ENCODE measurements at places on chromosomes 4 and X.
A peak's percentile ranks its signal among the peaks of the same experiment; 100 is the strongest.

- DNase-seq, result no peak
These were observed 294.7 kb upstream of the CT83 start for GRCh38 chrX:116757491-116757890.

- no peak for DNase-seq
These were observed 220.6 kb upstream of the WDFY3 start for GRCh38 chr4:85187106-85187505.

DNA sequence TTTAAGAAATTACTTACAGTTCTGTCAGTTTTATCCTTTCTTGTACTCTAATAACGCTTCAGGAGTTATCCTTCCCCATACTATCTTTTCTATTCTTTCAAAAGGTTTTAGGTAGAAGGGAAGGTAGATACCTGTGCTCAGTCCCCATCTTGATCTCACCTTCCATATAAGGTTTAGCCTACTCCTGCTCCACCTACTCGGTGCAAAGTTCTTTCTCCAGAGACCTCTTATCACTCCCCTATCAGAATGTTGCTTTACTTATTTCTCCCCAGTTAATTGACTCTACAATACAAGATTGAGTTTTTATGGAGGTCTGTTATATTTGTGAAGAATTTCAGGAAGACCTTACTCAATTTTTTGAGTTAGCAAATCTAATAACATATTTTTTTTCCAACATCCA is 33.9 kb downstream of the SPRY1 start:
- no peak for DNase-seq

- DNase-seq, result no peak
These were observed 142.9 kb downstream of the ANAPC10 start for GRCh38 chr4:144955104-144955503.

DNA sequence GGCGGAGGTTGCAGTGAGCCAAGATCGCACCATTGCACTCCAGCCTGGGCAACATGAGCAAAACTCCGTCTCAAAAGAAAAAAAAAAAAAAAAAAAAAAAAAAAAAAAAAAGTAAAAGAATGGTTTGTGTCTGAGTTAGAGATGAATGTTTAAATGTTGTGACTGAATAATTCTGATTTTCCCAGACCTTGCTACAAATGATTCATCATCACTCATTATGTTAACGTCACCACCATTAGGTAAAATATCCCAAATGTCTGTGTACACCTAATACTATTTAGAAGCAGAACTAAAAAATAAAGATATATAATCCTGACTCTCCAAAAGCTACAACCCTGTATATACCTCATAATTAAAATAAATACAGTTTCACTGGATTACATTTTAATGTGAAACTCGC is 70.8 kb downstream of the HHIP start:
- DNase-seq, result no peak

DNA sequence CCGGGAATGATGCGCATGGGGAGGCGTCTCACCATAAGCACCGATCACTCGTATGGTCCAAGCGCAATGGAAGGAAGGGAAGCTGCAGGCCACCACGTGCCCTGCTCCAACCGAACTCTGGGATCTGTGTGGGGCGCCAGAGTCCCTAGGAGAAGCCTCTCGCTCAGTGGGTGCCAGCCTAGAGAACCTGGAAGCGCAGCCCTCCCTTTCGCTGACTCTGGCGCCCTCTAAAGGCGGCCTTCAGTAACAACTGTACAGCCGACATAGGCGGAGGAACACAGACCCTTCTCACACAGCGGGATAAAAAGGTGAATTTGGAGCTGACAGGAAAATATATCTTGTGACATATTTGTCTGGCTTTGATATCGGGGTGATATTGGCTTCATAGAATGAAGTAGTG is 76.0 kb downstream of the INTS6L start:
- peak; percentile 5 for DNase-seq

DNA sequence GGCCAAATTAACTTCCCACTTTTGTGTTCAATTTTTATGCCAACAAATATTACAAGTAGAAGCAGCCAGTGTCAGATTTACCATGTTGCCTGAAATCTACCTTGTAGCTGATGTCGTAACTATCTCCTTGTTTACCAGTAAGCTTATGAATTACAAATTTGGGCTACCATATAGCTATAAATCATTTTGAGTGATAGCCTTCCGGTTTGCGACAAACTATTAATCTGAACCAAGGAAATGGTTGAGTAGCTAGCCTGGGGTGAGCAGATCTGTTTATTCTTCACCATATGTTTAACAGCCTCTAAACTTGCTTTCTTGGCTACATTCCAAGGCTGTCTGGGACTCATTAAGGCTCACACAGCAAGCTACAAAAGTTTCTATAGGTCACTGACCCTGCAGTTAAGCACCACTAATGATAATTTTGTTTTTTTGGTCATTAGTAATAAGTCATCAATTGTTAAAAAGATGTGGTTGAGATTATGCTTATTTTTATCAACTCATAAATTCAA is 218.7 kb upstream of the SPOCK3 start:
- no peak for DNase-seq

DNA sequence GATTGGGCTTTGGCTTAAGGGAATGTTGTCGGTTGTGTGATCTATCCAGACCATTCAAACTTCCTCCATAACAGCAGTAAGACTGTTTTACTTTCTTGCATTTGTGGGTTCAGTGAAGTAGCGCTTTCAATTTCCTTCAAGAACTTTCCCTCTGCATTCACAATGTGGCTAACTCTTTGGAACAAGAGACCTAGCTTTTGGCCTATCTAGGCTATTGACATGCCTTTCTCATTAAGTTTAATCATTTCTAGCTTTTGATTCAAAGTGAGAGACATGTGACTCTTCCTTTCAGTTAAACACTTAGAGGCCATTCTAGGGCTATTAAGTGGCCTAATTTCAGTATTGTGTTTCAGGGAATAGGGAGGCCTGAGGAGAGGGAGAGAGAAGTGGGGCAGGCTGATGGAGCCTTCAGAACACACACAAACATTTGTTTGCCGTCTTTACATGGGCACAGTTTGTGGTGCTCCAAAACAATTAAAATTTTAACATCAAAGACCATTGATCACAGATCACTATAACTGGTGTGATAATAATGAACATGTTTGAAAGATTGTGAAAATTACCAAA is 34.1 kb downstream of the ADH5 start:
- no peak for DNase-seq

GRCh38 chr4:150817804-150818528 is 197.1 kb downstream of the LRBA start:
- no peak for DNase-seq

DNA sequence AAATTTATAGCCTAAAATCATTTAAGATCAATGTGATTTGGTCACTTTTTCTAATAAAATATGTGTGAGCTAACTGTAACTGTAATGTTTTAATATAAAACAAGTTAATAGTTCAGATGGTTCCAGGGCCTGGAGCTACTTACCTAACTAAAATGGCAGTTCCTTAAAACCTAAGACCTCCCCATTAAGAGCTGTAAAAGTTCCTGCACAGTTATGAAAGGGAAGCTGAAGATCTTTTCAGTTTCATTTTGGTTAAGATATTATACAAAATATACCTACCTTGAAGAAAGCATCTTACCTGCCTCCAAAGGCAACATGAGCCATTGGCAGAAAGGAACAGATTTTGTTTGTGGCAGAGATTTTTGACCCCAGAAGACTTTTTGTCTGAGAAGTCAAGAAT is 30.1 kb downstream of the HPF1 start:
- no peak for DNase-seq

DNA sequence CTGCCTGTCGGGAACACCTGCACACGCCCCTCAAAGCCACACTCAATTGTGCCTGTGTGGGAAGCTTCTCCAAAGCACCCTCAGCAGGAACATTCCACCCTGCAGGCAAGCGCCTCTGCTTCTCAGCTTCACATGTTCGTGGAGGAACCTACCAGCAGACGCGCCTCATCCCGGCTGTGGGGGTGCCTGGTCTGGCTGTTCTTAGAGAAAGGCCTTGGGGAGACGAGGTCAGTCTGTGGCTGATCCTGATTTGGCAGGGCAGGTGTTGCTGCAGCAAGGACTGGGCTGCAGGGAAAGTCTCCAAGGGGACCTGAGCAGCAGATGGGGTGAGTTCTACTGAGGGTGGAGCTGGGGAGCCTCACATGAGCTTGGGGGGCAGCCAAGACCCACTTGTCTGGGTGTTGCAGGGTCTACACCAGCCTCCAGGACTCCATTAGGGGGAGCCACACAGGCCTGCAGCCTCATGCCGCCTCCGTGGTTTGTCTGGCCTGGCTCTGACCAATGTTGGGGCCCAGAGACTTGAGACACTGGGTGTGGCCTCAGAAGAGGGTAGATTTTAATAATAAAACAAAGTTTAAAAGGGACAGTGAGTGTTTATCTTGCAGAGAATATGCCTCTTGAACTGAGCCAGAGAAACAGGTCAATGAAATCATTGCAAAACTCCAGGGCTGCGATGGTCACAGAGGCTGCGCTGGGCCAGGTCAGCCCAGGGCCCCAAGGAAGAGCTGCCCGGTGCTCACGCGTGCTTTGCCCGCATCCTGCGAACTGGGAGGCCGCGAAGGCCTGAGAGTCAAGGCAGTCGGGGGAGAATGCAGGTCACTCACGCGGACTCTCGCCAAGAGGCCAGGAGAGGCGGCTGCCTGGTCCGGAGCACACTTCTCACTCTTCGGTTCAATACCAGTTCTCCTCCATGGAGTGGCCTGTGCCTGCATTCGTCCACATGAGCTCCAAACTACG is 21.1 kb downstream of the RNF212 start:
- DNase-seq, result no peak

DNA sequence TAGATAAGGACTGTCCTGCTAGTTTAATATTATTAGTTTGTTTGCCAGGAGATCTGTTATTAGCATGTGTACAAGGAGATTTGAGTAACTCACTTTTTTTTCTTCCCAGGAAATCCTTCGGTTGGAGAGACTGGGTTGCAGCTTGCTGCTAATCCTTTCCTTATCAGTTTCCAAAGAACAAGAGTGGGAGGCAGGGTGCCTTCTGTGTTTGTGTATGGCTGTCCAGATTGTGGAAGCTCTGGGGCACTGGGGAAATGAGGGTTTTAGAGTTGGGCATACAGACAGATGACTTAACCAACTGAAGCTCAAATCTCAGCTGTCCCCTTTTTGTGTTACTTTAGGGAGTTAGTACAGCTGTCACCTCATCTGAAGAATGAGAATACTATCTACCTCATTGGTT is 12.6 kb upstream of the SUPT20HL1 start:
- DNase-seq, result peak; percentile 45

DNA sequence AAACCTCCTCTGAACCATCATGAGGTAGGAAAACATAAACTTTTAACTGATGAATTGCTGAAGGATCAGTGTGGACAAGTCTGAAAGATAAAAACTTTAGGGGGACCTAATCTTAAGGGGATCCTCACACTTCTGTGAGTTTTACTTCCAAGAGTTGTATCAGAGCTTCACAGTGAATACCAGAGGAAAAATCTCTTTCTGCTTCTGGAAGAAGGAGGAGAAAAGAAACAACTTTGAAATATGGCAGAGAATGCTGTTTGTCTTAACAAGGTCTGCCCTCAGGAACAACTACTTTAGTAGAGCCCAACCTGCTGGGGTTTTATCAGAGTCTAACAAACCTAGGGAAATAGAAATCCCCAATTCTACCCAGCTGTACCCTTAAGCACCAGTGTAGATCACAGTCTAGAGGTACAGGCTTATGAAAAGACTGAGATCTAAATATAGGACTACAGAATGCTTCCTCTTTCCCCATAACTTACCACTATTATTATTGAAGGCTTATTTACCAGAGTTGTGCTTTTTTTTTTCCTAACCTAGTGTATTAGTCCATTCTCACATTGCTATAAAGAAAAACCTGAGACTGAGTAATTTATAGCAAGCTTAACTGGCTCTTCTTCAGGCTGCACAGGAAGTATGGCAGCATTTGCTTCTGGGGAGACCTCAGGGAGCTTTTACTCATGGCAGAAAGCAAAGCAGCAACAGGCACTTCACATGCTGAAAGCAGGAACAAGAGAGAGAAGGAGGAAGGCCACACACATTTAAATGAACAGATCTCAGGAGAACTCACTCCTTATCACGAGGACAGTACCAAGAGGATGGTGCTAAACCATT is 167.9 kb downstream of the CAMK2D start:
- no peak for DNase-seq

DNA sequence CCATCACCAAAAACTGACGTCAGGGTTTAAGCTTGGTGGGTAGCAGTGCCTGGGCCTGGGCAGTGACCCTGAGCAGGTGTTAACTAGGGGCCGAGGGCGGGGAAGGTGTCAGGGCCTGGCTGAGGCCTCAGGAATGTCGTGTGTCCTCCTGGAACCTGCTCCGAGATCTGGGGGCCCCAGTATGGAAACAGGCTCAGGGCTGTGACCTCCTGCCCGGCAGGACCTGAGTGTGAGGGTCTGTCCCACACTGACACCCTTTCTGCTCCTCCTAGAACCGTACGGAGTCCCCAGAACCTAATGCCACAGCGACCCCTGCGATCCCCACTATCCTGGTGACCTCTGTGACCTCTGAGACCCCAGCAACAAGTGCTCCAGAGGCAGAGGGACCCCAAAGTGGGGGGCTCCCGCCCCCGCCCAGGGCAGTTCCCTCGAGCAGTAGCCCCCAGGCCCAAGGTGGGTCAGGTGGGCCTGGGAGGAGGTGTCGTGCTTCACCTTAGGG is 741 bp downstream of the HGFAC start:
- no peak for DNase-seq

- no peak for DNase-seq
These were observed 700.5 kb upstream of the AGA start for GRCh38 chr4:178142724-178143123.

- no peak for DNase-seq
These were observed 94.8 kb upstream of the LANCL3 start for GRCh38 chrX:37476571-37477170.

- DNase-seq, result no peak
These were observed 13.0 kb upstream of the SPARCL1 start for GRCh38 chr4:87541956-87542709.

GRCh38 chr4:53841711-53842110 is 222.7 kb downstream of the CHIC2 start:
- DNase-seq, result peak; percentile 77

- DNase-seq, result peak; percentile 51
These were observed 37.3 kb downstream of the ACOX3 start for GRCh38 chr4:8403173-8403753.

DNA sequence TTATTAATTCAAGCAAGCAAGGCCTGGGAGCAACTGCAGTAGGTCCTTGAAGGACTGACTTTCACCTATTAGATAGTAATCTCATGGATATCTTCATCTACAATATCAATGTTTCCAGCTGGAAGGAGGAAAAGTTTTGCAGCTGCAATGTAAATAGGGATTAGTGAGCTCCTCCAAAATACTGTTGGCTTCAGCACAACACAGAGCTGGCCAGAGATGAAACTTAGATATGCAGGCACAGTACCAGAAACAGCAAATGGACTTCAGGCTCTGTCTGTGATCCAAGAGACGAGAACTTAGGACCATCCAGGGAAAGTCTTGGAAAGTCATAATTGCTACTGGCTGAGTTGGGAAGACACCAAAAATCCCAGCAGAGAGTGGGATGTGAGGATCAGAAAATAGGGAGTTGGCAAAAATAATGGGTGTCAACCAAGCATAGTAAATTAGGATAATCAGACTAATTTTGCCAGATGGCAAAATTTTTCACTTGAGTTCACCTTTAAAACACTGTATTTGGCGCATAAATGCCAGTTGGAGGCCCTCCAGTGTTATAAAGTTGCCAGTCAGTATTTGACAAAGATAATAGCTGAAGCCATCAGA is 57.5 kb downstream of the PARM1 start:
- no peak for DNase-seq

GRCh38 chr4:11741190-11741652 is 312.5 kb upstream of the HS3ST1 start:
- no peak for DNase-seq

Data from NCI-H226 (cell line).